K562 (cell line): ENCODE measurements at places on chromosomes 5 and 9.

DNA sequence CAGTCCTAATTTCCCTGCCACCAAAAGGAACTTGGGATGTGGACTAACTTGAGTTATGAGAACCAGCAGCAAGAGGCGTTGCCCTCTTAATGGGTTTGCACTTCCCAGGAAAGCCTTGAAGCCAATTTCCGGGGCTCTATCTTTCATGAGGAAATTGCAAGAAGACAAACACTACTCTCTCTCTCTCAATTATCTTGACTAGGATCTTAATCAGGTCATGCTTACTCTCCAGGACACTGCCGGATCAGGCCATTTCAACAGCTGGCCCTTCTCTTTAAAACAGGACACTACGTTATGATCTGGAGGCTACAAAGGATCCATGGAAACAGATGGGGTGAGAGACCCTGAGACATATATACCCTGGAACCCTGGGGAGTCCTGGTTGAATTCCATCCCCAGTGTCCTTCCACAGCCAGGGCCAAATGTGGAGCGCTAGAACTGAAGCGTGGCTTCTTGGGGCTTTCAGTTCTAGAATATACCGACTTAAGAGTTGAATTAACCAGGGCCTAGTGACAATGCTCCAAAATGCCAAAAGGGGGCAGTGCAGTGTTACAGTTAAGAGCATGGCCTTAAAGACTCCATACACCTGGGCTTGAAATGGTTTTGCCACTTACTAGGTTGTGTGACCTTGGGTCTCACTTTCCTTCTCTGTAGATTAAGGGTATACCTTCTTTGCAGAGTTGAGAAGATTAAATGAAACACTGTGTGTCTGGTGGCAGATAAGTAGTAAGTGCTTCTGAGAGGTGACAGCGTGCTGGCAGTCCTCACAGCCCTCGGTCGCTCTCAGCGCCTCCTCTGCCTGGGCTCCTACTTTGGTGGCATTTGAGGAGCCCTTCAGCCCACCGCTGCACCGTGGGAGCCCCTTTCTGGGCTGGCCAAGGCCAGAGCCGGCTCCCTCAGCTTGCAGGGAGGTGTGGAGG lies 21.1 kb downstream of the FAM219A start:
- peak; percentile 47 for DNase-seq

- no peak for DNase-seq
These were observed 33.6 kb upstream of the COL5A1 start for GRCh38 chr9:134607971-134608370.

- no peak for DNase-seq
These were observed 105.1 kb upstream of the SGCD start for GRCh38 chr5:156221816-156222215.

GRCh38 chr5:177099422-177100093 lies 12.8 kb downstream of the FGFR4 start:
- no peak for DNase-seq

DNA sequence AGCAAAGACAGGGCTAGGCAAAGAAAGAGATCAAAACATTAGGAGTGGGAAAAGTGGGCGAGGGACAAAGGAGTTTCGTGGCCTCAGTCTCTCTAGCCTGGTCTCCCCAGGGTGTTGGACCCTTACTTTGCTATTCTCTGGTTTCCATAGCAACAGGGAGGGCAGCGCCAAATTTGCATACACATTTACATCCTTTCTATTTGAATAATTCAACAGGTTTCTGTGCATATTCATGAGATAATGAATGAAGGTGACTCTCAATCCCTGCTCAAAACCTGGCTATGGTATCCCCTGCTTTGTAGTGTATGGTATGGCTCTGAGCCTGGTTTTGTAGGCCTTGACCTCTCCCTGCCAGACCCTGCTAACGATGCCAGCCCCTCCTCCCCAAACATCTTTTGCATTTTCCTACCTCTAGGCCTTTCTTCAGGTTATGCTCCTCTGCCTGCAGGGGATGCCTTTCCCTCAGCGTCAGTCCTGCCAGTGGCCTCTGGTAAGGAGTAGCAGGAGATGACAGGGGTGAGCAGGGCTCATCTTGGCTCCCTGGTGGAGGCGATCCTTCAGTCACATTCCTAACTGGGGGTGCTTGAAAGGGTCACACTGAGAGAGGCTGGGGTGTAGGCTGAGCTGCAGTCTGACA lies 9.8 kb downstream of the RPP25L start:
- no peak for DNase-seq

DNA sequence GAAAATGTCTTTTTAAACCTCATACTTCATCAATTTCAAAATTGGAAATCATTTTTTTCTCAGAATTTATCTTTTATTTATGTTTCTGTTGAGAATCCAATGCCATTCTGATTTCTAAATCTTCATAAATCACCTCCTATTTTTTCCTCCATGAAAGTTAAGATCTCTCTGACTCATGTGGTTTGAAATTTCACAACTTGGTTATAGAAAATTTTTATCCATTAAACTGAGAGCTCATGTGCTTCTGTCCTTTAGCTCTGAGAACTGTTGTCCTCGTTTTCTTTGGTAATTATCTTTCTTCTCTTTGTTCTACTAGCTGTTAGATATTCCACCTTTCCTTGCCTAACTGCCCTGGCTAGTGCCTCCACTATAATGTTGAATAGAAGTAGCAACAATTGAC lies 1.5 kb upstream of the RNF180 start:
- DNase-seq = no peak

GRCh38 chr5:91245074-91245452 lies 138.1 kb downstream of the ARRDC3 start:
- no peak for DNase-seq

GRCh38 chr5:57174128-57174889 lies 450 bp downstream of the GPBP1 start:
- no peak for DNase-seq

DNA sequence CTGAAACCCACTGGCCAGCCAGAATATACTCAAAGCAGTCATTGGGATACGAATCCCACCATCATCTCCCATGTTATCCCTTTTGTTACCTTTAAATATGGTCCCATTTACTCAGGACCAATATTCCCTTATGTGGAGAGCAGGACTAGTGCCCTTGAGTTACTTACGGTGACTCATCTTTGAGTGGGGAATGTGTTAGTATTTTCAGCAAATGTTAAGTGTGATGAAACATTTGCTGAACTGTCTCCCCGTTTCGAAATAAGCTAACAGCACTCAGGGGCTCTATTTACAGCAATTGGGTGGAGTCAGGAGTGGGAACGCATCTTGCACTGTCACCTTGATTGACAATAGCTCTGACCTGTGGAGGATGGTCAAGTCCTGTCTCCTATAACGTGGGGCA lies 67.4 kb downstream of the CTSL start:
- peak; percentile 38 for DNase-seq

DNA sequence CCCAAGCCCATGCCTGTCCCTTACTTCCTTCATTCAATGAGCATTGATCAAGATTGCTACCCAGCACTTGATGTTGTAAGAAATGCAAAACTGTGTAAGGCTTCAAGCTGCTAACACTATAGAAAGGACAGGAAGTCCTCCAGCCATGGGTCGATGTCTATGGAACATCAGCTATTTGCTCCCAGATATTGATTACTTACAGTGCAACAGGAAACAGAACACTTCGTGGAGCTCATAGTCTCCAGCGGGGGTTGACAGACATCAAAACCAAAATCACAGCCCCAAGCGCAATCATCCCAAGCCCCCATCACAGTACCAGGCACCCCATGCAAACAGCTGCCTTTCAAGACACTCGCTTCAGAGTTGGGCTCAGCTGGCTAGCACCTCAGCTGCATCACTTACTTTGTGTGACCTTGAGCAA lies 26.8 kb upstream of the DUSP1 start:
- DNase-seq = no peak

GRCh38 chr5:87844449-87844848 lies 424.2 kb downstream of the TMEM161B start:
- DNase-seq = no peak

DNA sequence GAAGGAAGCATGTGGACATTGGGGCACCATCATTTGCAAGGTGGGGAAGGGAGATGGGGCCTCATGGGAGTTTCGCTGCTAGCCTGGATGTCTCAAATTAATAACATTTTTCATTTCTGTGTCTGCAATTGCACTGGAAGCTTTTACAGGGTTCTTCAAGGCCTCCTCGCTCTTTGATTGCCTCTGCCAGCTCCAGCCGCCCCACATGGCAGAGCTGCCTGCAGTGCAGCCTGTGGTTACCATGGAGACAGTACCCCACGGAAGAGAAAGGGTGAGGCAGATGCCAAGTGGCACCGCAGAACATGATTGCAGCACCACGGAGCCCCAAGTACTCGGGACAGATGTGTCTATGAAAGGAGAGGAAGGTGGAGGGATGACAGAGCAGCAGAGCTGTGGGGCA lies 25.4 kb downstream of the CTNND2 start:
- DNase-seq = no peak

DNA sequence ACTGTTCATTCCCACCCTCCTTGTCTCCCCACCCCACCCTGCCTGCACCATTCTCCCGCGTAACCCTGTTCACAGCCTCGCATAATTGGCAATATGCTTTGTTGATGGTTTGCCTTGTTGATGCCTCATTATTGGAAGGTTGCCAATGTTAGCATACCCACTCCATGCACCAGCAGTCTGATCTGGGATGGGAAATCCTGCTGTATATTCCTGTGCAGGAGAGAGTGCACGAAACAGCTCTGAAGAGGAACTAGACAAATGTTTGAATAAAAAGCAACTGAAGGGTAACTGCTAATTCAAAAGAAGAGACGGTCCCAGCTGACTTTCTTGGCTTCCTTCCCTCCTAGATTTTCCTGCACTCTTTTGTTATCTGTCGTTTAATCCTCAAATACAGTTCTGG lies 271.7 kb upstream of the TLE4 start:
- no peak for DNase-seq

DNA sequence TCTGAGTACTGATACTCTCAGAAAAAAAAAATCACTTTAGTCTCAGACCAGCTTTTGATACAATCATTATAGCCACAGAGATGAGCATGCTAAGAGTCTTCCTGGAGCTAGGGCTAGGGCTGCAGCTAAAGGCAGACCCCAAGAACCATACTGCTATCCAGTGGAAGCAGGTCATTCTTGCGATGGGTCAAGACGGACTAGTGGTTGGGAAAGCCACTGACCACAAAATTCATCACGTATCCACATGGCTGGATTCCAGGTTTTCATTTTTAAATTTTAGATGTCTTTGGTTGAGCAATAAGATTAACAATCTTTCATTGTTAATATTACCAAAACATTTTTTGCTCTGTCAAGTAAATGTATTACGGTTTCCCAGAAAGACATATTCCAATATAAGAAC lies 598.1 kb downstream of the DNAH5 start:
- no peak for DNase-seq

DNA sequence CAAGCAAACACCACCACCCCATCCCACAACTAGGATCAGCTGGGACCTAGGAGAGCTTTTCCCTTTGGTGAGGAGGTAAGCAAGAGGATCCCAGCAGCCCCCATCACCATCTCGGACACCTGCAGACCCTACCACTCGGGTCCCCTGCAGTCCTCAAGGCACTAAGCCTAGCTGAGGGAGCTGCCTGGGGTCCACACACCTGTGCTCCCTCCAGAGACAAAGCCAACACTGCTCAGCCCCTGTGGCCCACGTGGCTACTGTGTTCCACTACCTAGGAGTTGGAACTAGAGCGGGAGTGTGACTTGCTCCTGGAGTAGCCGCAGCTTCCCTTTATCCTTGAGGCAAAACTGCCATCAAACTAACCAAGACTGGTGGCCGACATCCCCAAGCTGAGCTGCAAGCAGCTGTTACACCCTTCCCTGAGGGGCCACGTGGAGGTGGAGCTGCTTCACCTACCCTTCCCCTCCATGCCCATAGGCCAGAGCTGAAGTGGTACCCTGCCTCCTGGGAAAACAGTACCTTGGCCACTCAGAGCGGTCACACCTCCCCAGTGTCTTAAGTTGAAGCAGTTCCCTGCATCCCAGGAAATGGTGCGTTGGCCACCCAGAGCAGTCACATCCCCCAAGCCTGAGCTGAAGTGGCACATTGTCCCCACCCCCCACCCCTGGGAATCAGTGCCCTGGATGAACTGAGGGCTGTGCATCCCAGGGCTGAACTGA lies 205.5 kb downstream of the CACNA1B start:
- DNase-seq = no peak

- no peak for DNase-seq
These were observed 2.4 kb upstream of the CCDC112 start for GRCh38 chr5:115298811-115299210.

- DNase-seq = no peak
These were observed 110.8 kb downstream of the CTNND2 start for GRCh38 chr5:11793396-11793795.

DNA sequence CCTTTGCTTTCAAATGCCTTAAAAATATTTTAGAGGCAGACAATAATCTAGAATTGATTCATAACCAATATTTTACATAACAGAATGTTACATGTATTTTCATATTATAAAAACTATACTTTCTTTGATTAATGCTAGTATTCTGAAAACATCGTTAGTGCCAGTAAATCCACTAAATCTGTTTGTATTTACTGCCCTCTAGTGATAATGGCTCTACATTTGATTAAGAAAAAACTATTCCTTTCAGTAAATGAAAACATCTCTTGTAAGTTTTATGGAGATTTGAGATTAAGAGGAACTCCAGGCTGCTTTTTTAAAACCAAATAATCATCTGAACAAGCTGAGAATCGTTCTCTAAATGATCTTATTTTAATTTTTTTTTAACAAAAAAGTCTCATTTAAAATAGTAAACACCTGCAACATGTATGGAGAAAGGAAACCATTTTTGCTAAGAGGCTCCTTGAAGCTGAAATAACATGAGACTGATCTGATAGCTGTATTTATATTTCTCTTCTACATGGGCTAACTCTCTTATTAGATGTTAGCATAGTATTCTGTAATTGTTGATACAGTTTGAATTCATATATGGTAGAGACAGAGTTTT lies 424.7 kb downstream of the RAB3C start:
- no peak for DNase-seq

DNA sequence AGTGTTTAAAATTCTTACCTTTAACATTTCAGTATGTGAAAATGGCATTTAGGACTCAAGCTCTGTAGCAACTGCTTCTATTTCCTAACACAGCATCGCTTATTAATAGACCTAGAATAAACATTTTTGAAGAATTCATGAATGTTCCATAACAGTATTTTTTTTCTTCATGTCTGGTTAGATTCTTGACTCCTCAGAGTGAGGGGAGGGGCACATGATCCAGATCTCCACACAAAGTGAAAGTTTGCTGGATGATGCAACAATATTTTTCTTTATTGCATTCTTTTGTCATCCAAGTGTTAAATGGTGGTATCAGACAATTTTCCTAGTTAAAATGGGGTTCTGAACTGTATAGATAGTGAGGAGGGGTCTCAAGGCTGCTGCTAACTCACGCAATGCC lies 130.8 kb upstream of the MAN2A1 start:
- DNase-seq = no peak

DNA sequence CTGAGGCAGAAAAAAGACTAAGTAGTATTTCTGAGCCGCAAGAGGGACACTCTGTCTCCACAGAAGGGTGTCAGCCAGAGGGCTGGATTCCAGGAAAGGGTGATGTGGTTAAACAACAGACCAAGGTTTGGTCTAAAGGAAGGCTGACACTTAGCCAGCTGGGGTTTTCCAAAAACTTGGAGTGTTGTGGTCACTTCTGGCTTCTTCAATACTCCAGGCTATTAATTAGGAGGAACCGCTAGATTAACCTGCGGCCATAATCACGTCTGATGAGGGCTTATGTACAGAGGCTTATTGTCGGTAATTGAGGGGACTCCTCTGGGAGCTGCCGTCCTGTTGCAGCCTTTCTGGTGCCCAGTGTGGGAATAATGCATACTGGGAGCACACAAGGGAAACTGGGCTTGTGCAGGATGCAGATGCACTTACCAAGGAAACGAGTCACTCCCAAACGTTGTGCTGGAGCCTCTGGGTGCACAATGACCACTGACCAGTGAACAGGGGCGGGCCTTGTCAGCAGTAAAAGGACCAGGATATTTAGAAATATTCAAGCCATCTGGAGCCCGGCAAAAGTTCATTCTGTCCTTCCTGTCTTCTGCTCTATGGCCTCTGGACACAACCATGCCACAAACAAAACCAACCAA lies 70.2 kb upstream of the TUT7 start:
- DNase-seq = no peak
